ENCODE measurements at places on chromosomes 5 and 9. TPM values are rescaled to one million over a fixed set of nuclear protein-coding genes. Genes with fewer than 3 reads are reported as not detected.
A peak's percentile ranks its signal among the peaks of the same experiment; 100 is the strongest.

Gene GPR151
- total RNA-seq = not detected

Gene NTRK2
- total RNA-seq = 2.3 TPM

Gene PALM2AKAP2
- total RNA-seq = 0.71 TPM

Gene CARTPT
- total RNA-seq = not detected

Gene TSLP
- 0.42 TPM for total RNA-seq

Gene FAM81B
- not detected for total RNA-seq

Gene POLR3G
- total RNA-seq = 25.1 TPM

Gene MED22
- total RNA-seq = 39.5 TPM

Gene SLIT3
- total RNA-seq = 1.1 TPM

Gene C9
- not detected for total RNA-seq

Gene TLR4
- not detected for total RNA-seq

Gene PURA
- total RNA-seq = 12.0 TPM

DNA sequence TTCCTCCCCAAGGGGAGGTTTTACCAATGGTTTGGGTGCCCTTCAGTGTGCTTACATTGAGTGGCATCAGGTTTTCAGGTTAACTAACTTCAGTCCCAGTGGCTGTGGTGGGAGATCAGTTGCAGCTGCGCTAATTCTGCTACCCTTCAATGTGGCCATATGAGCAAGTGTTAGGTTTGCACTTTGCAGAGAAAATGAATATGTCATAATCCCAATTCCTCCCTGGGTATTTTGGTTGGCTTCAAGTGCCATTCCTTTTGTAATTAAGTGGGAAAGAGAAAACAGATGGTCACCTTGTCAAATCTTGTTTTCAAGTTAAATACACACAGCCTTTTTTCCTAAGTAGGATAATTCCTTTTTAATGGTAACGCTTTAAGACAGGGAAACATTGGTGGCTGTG is 236.2 kb downstream of the TLE4 start:
- H3K27ac ChIP-seq = no peak overlapping the region
- H3K36me3 ChIP-seq = no peaks in the 10 kb centered on the region
- no peak overlapping the region for H3K4me3 ChIP-seq
- no peak for DNase-seq
- peaks cover 8% of the 10 kb centered on the region for H3K4me1 ChIP-seq
- H3K27me3 ChIP-seq = peaks cover 6% of the 10 kb centered on the region

- no peak overlapping the region for H3K27ac ChIP-seq
- H3K36me3 ChIP-seq = peaks cover 50% of the 10 kb centered on the region
- no peaks in the 10 kb centered on the region for H3K27me3 ChIP-seq
Measured at GRCh38 chr5:96752341-96753016, 55.3 kb downstream of the ERAP1 start.

GRCh38 chr5:73143716-73144115 is 23.3 kb downstream of the TMEM171 start:
- DNase-seq = no peak
- H3K36me3 ChIP-seq = no peaks in the 10 kb centered on the region
- no peak overlapping the region for H3K27ac ChIP-seq
- H3K4me1 ChIP-seq = no peaks in the 10 kb centered on the region
- H3K27me3 ChIP-seq = peaks cover 50% of the 10 kb centered on the region
- H3K4me3 ChIP-seq = no peak overlapping the region

DNA sequence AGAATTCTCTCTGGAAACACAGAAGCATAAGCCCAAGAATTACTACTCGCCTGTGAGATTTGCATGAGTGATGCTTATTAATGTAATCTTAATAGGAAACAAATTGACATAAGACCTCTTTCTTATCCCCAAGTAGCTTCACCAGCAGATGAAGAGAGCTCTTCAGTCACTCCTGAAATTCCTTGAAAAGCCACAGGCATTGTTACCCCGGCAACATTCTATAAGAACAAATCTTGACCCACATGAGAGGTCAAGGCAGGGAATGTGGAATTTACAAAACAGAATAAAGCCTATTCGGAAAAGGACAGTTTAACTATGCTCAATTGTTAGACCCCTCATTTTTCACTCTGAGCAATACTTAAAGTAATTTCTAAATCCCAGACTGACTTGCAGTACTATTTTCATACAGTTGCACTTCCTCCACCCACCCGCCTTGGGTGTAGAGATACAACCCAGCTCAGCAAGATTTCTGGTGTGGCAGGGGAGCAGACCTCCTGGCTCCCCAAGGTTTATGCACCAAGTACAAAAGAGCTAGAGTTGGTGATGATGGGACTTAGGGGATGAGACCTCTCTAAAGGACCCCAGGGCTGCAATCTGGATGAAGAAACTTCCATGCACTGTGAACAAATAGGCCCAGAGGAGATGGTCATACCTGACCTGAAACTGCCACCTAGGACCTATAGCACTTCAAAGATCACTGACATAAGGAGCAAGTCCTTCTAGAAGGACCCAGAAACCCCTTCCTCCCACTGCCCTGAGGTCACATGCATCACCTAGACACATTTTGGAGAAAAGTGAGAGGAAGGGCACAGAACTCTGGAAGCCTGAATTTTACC is 242.1 kb downstream of the ZNF608 start:
- no peaks in the 10 kb centered on the region for H3K4me1 ChIP-seq
- H3K36me3 ChIP-seq = no peaks in the 10 kb centered on the region
- DNase-seq = no peak
- no peak overlapping the region for H3K4me3 ChIP-seq

DNA sequence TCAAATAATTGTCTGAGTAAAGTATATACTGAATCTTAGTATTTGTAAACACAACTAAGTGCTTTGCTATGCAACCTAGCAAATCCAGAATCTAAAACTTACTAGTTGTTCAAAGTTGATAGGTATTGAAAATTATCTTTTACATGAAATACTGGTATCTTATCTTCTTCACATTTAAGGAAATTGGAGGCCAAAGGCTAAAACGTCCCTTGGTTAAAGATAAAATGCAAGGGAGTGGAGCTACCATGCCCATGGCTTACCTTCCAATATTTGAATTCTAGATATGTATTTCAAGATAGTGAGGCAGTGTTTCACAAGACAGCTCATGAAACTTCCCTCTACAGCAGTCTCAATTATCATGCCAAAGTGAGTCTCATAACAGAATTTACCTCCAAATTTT is 373.5 kb downstream of the KIAA0825 start:
- H3K27ac ChIP-seq = no peak overlapping the region
- no peak for DNase-seq
- H3K4me1 ChIP-seq = no peaks in the 10 kb centered on the region
- H3K4me3 ChIP-seq = no peak overlapping the region

DNA sequence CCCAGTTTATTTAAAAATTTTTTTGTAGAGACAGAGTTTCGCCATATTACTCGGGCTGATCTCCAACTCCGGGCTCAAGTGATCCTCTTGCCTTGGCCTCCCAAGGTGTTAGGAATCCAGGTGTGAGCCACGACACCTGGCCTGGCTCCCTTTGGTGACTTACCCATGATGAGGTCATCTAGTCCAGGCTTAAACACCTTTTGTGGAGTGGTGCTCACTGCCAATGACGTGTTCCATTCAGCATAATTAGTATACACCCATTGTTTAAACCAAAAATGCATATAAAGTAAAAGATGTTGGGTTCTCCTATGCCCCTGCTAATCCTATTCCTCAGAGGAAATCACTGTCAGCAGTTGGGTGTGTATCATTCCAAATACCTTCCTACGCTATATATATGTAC is 91.0 kb downstream of the HSPA4 start:
- no peaks in the 10 kb centered on the region for H3K36me3 ChIP-seq
- H3K27me3 ChIP-seq = peaks cover 2% of the 10 kb centered on the region
- DNase-seq = no peak
- no peak overlapping the region for H3K4me3 ChIP-seq
- peaks cover 2% of the 10 kb centered on the region for H3K4me1 ChIP-seq
- H3K27ac ChIP-seq = no peak overlapping the region

- no peak overlapping the region for H3K27ac ChIP-seq
- DNase-seq = peak; percentile 76
- H3K27me3 ChIP-seq = peaks cover 21% of the 10 kb centered on the region
- H3K4me1 ChIP-seq = peaks cover 7% of the 10 kb centered on the region
- peak overlapping the region; percentile 88 for H3K4me3 ChIP-seq
- H3K36me3 ChIP-seq = no peaks in the 10 kb centered on the region
Measured at GRCh38 chr9:83219154-83219923, 156.4 kb upstream of the RASEF start.

- H3K27me3 ChIP-seq = peaks cover 7% of the 10 kb centered on the region
- H3K27ac ChIP-seq = no peak overlapping the region
- peaks cover 2% of the 10 kb centered on the region for H3K4me1 ChIP-seq
- H3K36me3 ChIP-seq = no peaks in the 10 kb centered on the region
- H3K4me3 ChIP-seq = no peak overlapping the region
- no peak for DNase-seq
Measured at GRCh38 chr9:133727876-133728441, 10.2 kb downstream of the SARDH start.

- H3K4me3 ChIP-seq = no peak overlapping the region
- H3K27me3 ChIP-seq = peaks cover 4% of the 10 kb centered on the region
- H3K4me1 ChIP-seq = peaks cover 4% of the 10 kb centered on the region
- no peak for DNase-seq
Measured at GRCh38 chr9:135975834-135976233, 14.7 kb upstream of the UBAC1 start.

GRCh38 chr5:11377896-11378295 is 526.4 kb downstream of the CTNND2 start:
- no peaks in the 10 kb centered on the region for H3K4me1 ChIP-seq
- no peak for DNase-seq
- no peak overlapping the region for H3K27ac ChIP-seq
- H3K36me3 ChIP-seq = no peaks in the 10 kb centered on the region
- H3K27me3 ChIP-seq = peaks cover 4% of the 10 kb centered on the region

DNA sequence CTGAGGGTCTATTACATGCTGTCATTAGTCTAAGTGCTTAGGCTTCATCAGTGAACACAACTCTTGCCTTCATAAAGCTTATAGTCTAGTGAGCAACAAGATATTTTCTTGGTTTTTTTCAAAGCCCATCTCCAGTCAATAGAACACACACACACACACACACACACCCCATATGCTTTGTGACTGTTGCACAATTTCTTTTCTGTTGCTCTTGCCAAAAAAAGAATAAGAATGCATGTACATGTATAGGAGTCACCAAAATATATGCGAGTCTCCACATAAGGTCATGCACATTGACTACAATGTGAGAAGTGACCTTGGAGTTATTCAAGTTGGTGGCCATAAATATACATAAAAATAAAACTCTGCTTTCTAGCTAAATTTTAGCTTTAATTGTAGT is 351.5 kb upstream of the TLE4 start:
- H3K27me3 ChIP-seq = no peaks in the 10 kb centered on the region
- H3K4me1 ChIP-seq = no peaks in the 10 kb centered on the region
- H3K27ac ChIP-seq = no peak overlapping the region
- DNase-seq = no peak
- no peak overlapping the region for H3K4me3 ChIP-seq
- no peaks in the 10 kb centered on the region for H3K36me3 ChIP-seq

DNA sequence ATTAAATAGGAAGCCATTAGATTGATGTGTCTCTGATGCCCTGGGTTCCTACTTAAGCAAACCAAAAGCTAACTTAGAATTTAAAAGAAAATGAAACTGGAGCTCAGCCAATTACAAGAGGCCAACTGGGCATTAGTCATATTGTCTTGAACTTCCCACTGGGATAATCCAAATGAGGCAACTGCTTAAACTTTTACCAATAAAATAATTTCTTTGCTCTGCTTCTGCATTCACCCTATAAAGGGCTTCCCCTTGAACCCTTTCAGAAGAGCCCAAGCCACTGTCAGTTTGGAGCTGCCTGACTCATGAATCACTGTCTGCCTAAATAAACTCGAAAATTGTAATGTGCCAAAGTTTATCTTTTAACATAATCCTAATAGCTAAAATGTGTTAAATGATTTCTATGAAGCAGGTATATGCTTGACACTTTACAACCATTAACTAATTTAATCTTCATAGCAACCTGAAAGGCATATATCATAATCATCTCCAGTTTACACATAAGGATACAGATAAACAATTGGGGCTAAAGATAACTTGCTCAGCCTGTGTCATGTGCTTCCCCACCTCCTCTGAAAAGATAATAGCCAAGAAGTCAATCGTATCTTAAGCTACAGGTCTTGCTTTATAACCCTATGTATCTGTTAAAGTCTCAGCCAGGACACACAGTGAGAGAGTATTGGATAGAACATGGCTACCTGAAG is 11.5 kb downstream of the GPR150 start:
- peak overlapping the region; percentile 92 for H3K27ac ChIP-seq
- no peak for DNase-seq
- peaks cover 5% of the 10 kb centered on the region for H3K36me3 ChIP-seq
- H3K4me3 ChIP-seq = no peak overlapping the region
- peaks cover 14% of the 10 kb centered on the region for H3K4me1 ChIP-seq
- H3K27me3 ChIP-seq = peaks cover 8% of the 10 kb centered on the region

GRCh38 chr9:119372951-119373350 is 3.7 kb upstream of the BRINP1 start:
- H3K27ac ChIP-seq = no peak overlapping the region
- no peak overlapping the region for H3K4me3 ChIP-seq
- peaks cover 28% of the 10 kb centered on the region for H3K27me3 ChIP-seq
- no peak for DNase-seq
- no peaks in the 10 kb centered on the region for H3K36me3 ChIP-seq

- H3K27me3 ChIP-seq = no peaks in the 10 kb centered on the region
- H3K4me3 ChIP-seq = no peak overlapping the region
- no peak for DNase-seq
- no peaks in the 10 kb centered on the region for H3K4me1 ChIP-seq
- no peak overlapping the region for H3K27ac ChIP-seq
Measured at GRCh38 chr5:170441393-170441784, 52.2 kb upstream of the KCNMB1 start.

GRCh38 chr9:131982671-131983239 is 96.9 kb downstream of the MED27 start:
- H3K27me3 ChIP-seq = no peaks in the 10 kb centered on the region
- H3K27ac ChIP-seq = no peak overlapping the region
- no peaks in the 10 kb centered on the region for H3K36me3 ChIP-seq
- H3K4me3 ChIP-seq = no peak overlapping the region
- H3K4me1 ChIP-seq = peaks cover 7% of the 10 kb centered on the region
- DNase-seq = no peak

- H3K4me1 ChIP-seq = no peaks in the 10 kb centered on the region
- H3K36me3 ChIP-seq = no peaks in the 10 kb centered on the region
- H3K27ac ChIP-seq = no peak overlapping the region
- H3K27me3 ChIP-seq = no peaks in the 10 kb centered on the region
- H3K4me3 ChIP-seq = no peak overlapping the region
Measured at GRCh38 chr5:125057912-125058826, 311.7 kb upstream of the ZNF608 start.

GRCh38 chr9:120187758-120188157 is 392.2 kb downstream of the CDK5RAP2 start:
- DNase-seq = no peak
- no peaks in the 10 kb centered on the region for H3K36me3 ChIP-seq
- H3K4me1 ChIP-seq = no peaks in the 10 kb centered on the region
- no peaks in the 10 kb centered on the region for H3K27me3 ChIP-seq

DNA sequence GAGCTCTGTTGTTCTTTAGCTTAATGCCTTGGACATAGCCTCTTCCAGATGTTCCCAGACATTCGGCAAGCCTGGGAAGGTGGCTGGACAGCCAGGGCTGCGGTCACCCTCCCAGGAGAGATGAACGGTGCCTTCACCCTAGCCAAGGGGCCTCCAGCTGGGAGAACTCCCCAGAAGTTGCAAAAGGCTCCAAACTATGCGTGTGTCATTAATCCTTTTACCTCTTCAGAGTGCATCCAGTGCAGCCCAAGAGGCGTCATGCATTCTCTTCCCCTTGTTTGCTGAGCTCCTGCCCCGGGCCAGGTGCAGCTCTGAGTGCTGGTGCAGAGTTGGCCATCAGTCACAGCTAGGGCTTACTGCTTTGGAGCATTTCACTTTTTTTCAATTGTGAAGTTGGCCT is 22.8 kb downstream of the HMCN2 start:
- H3K27me3 ChIP-seq = peaks cover 5% of the 10 kb centered on the region
- no peak overlapping the region for H3K4me3 ChIP-seq
- no peaks in the 10 kb centered on the region for H3K4me1 ChIP-seq
- no peak for DNase-seq
- H3K36me3 ChIP-seq = no peaks in the 10 kb centered on the region
